Stimulated activated CD4-positive, alpha-beta T cell treated with anti-CD3 and anti-CD28 coated beads, Interleukin-1b, Interleukin-23, amount 100 ng/mL, for 24 hours (primary cell): ENCODE measurements at places on chromosomes 6 and 20.

DNA sequence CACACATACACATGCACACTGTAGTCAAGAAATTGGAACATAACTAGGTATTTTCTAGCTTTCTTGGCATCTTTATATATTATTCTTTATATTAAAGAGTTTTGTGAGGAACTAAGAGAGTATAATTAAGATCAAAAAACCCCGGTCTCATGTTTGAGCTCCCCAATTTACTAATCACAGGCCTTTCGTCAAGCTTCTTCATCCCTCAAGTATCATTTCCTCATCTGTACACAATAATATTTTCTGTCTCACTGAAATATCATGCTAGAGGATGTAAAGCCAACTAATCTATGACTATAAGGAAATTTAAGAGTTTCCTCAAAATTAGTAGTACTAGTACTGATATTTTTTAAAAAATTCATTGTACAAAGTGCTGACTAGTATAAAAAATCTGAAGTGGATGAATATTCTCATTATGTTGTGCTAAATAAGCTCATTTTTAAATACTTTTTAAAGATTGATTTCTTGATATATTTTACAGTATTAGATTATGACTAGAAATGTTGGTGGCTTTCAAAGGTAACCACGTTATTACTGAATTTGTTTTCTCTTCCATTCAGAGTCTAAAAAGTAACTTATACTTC lies 28.0 kb downstream of the PEX3 start:
- DNase-seq: no peak

GRCh38 chr6:133748628-133749027 lies 140.3 kb upstream of the TCF21 start:
- DNase-seq: no peak

- no peak for DNase-seq
Measured at GRCh38 chr6:113599444-113599843, 257.7 kb upstream of the MARCKS start.

- DNase-seq: no peak
Measured at GRCh38 chr20:44362466-44362940, 7.0 kb downstream of the HNF4A start.

DNA sequence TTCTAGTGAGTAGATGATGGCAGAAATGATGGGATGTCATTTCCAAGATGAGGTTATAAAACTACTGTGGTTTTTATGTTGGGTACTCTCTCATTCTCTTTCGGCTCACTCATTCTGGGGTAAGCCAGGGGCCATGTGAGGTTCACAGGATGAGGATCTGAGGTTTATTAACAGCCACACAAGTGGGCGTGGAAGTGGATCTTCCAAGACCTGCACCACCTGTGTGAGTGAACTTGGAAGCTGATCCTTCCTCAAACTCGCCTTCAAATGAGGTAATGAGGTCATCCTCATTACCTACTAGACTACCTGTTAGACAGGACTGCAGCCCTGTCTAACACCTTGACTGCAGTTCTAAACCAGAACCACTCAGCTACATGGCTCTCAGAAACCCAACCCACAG lies 45.1 kb upstream of the TAGAP start:
- no peak for DNase-seq

DNA sequence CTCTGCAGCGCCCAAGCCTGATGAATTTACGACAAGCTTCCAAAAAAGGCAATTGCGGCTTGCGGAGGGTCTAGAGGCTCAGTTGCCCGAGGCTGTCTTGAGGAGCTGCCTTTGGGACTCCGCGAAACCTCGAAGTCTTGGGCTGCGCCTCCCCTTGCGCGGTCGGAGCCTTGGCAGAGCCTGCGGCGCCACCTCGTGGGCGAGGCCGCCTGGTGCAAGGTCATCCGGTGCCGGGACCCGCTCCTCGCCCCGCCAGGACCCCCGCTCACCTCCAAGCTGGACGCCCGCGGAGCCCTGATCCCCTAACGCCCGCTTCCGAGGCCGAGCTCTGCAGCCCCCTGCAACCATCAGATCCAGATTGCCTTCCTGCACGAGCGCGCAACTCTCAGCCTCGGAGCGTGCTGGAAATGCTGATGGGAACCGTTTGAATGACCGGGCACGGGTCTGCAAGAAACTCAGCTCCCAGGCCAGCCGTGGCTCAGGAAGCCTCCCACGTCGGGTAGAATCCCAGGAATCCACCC lies 14.9 kb upstream of the FAM210B start:
- no peak for DNase-seq

- DNase-seq: no peak
Measured at GRCh38 chr6:51025082-51025777, 206.6 kb downstream of the TFAP2B start.

- DNase-seq: no peak
Measured at GRCh38 chr6:119171864-119172588, 93.6 kb upstream of the FAM184A start.
